Common myeloid progenitor, CD34-positive (primary cell): ENCODE measurements at places on chromosomes 6 and 20.

DNA sequence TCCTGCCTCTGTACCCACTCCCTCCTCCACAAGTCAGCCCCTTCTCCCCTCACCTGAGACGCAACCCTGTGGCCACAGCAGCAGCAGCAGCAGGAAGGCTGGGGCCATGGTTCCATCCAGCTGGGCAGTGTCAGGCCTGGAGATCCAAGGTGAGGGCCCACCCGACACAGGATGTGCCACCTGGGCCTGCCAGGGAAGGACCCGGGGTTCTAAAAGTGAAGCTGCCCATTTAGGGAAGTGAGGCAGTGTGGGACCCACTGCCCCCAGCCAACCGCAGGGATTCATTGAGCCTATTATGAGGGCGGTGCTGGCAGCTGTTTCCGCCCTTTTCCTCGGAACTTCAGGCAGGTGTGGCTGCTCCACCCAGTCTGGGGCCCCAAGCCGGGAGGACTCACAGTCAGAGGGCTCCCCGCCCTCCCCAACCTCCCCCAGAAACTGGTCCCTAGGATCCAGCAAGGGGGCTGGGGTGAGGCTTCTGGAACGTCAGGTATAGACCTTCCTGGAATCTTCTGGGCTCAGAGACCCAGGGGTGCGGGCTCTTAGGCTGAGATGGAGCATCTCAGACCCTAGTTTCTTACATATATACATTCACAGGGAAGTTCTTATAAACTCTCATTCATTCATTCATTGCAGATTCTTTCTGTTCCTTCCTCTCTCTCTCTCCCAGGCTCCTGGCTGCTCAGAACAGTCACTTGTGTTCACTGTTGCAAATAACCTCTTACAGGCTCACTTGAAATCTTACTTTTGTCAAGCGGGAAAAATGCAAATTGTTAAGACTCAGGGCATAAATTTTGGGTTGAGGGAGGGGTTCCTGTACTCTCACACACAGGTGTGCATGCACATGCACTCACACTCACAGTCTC, at the start of gene TREML2:
Gene TREML2, minus strand, starts transcription at position 249 of the 863 bp plus-strand sequence. Its CDS starts 141 bp downstream, at position 108.
- peak; percentile 93 for DNase-seq

- no peak for DNase-seq
Observed at GRCh38 chr6:20640181-20640580, 105.9 kb downstream of the CDKAL1 start.

DNA sequence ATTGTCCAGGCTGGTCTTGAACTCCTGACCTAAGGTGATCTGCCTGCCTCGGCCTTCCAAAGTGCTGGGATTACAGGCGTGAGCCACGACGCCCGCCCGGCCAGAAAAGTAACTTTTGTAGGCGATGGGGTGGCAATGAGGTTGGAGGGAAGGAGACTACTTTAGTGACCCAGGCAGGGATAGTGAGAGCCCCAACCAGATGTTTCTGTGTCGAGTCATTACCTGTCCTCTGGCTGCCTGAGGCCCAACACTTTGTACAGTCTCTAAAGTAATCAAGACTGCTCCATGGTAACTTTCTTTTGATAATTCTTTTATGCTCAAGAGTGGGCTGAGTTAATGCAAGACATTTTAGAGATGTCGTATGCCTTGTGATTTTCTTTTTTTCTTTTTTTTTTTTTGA, 6.8 kb downstream of the SASH1 start:
- no peak for DNase-seq

GRCh38 chr20:38060536-38060935, 27.0 kb downstream of the RPRD1B start:
- DNase-seq, result no peak

- DNase-seq, result no peak
Observed at GRCh38 chr6:4923081-4923480, 80.8 kb downstream of the RPP40 start.

DNA sequence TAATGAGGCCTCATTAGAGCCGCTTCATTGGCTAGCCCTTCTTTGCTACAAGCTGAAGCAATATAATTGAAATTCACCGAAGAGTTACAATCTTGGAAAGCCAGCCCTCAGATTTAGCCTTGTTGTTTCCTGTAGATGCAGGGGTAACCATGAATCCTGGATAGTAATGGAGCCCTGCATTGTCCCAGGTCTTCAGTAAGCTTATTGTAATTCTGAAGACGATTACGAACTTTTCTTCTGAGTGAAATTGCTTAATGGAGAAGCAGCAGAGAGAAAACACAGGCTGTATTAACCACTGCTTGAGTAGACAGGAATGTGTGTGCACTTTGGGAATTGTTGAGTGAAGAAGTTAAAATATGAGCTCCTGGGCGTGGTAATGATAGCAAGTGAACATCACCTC, 26.3 kb upstream of the NAA20 start:
- DNase-seq, result no peak

- no peak for DNase-seq
Observed at GRCh38 chr20:6533761-6534479, 233.6 kb upstream of the BMP2 start.
